ENCODE measurements at places on chromosomes 7 and 10.

GRCh38 chr7:66152371-66153191 lies 37.9 kb downstream of the CRCP start:
- DNase-seq = no peak

DNA sequence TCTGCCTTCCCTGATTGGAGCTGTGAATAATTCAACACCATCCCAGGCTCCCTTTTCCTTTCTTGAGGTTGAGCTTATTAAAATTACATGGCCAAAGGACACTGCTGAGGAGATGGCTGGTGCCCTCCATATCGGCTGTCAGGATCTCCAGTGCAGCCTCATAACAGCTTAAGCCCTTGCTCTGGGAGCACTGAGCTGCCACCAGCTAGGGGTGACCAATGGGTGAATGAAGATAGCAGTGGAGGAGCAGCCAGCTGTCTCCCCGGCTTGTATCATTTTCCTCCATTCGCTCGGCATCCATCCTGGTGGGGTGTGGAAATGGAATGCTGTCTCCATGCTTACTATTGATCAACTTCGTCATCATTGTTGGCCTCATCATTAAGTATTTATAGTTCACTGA lies 154.6 kb downstream of the TMEM178B start:
- DNase-seq = no peak

DNA sequence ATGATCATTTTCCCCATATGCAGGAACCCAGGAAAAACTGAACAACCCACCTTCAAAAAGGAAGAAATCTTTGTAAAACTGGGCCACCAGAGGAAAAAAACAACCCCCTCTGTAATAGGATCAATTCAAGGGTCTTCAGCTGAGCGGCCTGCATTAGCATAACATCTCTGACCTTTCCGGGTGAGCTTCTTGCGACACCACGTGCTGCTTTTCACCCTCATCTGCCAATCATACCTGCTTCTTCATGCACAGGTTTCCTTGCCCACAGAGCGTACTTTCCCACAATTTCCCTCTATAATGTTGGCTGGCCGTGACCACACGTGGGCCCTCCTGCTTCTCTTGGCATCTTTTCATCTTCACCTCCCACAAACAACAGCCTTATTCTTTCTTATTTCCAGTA lies 284.3 kb upstream of the NEBL start:
- no peak for DNase-seq

DNA sequence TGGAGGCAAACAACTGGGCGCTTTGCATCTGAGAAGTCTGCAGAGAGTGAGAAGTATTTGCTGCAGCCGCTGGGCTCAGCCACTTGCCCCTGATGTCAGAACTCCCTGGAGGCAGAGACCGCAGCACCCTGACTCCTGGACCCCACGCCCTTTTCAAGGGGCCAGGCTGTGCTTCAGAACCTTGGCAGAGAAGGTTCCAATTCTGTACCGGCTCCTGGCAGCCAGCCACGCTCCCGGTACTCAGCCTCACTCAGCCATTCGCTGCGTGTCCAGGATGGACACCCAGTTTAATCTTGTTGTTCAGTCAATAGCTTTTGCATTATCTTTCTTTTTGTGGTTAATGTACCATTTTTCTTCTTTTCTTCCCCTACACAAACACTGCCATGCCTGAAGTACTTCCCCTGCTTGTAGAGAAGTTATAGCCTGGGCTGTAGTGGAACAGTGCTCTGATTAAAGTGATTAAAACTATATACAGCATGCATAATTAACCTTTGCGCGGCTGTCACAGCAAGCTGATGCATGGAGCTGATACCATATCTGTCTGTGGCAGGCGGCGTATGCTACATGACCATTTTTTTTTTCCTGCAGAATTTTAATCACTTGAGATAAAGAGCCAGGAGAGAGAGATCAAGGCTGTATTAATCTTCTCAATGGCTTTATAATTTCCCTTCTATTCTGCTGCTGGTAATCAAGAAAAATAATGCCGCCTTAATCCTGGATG lies 578.5 kb downstream of the SDK1 start:
- DNase-seq = no peak

- DNase-seq = no peak
Measured at GRCh38 chr10:86849181-86849894, 92.9 kb downstream of the BMPR1A start.

DNA sequence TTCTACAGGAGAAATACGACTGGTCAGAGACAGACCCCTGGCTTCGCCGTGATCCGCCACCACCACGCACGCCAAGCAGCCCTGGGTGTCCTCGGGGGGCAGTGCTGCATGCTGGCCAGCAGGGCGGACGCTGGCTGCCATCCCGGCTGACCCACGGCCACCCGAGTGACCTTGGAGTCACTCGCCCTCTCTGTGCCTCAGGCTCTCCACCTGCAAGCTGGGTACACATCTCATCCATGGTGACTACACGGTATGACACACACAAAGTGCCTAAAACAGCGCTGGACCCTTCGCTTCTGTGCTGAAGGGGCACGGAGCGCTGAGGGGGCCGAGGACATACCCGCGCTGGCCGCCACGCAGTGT lies 62.0 kb upstream of the RNF32 start:
- no peak for DNase-seq

DNA sequence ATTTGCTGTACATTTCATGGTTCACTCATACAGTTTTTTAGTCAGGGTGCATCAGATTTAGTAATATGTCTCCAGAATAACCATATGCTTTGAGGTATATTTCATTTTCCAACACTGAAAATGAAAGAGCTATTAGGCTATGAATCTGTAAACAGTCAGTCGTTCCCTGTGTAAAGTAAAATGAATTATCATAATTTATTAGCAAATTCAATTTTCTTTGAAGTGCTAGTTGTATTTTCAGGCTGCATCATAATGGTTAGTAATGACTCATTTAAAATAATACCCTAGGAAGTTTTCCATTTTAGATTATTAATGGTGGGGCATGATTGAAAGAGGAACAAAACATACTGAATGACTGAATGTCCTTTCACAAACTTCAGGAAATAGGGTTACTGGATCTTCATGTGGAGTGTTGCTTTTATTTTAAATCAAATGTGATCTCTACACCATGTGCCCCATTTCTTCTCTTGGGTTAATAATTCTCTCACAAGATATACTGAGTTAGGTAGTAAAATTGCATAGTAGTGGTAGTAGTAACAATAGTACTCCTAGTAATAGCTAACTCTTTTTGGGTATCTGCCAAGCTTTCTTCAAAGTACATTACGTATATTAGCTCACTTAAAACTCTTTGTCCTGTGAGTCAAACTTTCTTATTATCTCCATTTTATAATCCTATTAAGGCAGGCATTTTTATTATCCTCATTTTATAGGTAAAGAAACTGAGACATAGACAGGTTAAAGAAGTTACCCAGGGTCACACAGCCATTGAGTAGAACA lies 476.5 kb downstream of the SUGCT start:
- DNase-seq = no peak

GRCh38 chr7:69656077-69656476 lies 57.8 kb downstream of the AUTS2 start:
- no peak for DNase-seq

- no peak for DNase-seq
Measured at GRCh38 chr7:112159351-112159750, 46.8 kb downstream of the DOCK4 start.

DNA sequence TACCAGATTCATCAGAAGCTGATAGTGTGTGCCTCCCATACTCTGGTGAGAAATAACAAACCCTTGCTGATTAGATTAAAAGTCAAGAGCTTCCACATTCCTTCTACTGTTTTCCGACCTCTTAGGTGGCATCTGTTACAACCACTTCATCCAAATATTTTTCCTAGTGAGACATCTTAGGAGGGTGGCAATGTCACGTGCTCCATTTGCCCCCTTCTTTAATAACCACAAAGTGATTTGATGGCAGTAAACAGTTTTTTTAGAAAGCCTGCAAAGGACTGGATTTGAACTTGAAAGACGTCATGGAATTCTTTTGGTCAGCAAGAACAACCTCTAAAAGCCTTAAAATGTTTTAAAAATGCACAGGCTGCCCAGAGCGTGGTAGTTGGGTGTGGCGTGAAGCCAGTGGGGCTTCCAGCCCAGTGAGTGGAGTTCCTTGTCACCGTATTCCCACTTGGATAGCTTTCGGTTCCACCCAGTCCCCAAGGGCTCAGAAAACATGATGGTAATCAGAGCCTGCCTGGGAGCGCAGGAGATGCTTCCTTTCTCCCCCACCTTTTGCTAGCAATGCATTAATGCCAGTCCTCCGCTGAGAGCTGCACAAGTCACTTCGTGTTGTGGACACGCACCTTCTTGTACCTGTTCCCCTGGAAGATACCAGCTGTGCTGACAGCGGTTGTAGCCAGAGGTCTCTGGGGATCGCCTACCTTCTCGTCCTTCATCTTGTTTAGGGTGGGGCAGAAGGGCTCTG lies 256.4 kb downstream of the KIAA1217 start:
- no peak for DNase-seq

GRCh38 chr10:43200538-43201390 lies 62.5 kb downstream of the CSGALNACT2 start:
- DNase-seq = no peak

- no peak for DNase-seq
Measured at GRCh38 chr10:130044067-130045061, 66.3 kb downstream of the C10orf143 start.

DNA sequence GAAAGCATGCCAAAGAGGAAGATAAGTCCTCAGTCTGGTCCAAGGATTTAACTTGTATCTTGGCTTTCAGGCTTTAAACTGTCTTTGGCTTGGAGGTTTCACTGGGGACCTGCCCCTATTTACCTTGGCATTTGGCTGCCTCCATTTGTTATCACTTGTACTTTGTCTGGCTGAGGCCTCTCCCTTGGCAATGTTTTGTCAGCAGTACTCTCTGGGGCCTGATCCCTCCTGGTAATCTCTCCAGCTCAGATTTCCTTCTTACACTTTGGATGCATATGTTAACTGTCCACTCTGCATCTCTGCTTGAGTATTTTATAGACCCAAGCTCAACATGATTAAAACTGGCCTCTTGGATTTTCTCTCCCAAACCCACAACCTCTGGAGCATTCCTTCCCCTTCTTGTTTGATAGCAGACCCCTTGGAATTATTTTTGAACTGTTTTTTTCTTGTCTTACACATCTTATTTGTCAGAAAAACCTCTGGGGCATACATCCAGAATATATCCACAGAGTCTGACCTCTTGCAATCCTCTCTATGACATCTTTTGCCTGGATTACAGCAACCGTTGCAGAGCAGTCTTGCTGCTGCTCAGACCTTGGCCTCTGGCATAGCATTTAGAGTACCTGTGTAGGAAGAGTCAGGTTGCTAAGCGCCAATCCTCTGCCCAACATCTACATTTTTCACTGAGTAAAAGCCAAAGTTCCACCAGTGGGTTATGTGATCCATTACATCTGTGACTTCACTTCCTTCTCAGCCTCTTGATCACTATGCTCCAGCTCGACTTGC lies 35.2 kb downstream of the ZNF487 start:
- DNase-seq = no peak

- no peak for DNase-seq
Measured at GRCh38 chr7:78402096-78402495, 603.5 kb downstream of the PHTF2 start.

DNA sequence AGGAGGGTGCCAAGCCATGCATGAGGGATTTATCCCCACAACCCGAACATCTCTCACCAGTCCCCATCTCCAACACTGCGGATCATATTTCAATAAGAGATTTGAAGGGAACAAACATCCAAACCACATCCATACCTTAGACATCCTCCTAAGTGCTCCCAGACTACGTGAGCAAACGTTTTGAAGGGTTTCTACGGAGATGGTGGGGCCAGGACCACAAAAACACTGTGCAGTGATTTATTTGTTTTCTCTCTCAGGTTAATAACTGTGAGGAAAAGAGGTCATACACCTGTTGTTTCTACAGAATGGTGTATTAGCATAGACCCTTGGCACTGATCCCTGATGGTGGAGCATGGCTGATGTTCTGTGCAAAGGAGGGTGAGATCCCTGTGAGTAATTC lies 277.8 kb downstream of the FRMD4A start:
- no peak for DNase-seq

DNA sequence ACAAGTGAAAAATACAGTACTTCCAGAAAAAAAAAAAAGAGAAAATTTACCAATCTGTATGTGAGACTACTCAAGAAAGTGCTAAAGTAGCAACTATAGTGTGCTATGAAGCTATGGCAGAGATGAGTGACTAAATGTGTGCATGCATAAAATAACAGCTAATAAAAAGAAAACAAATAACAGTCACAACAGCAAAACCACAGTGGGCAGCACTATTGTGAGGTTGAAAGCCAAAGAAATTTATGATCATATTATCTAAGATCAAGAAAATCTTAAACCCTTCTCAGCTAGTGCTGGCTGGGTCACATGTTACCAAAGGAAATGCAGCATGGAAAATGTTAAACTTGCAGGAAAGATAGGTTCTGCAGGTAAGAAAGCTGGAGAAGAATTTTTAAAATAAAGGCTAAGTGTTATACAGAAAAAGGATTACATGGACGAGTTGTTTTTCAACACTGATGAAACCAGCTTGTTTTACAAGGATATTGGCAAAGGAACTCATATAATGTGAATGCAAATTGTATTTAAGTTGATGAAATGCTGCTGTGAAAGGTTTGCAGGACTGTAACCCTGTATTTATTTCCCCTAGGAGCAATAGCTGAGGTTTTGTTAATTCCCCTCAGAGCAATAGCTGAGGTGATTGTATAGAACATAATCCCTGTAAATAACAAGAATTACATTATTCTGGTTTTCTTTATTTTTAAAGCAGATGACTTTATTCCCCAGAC lies 15.6 kb upstream of the OR2A5 start:
- DNase-seq = no peak

DNA sequence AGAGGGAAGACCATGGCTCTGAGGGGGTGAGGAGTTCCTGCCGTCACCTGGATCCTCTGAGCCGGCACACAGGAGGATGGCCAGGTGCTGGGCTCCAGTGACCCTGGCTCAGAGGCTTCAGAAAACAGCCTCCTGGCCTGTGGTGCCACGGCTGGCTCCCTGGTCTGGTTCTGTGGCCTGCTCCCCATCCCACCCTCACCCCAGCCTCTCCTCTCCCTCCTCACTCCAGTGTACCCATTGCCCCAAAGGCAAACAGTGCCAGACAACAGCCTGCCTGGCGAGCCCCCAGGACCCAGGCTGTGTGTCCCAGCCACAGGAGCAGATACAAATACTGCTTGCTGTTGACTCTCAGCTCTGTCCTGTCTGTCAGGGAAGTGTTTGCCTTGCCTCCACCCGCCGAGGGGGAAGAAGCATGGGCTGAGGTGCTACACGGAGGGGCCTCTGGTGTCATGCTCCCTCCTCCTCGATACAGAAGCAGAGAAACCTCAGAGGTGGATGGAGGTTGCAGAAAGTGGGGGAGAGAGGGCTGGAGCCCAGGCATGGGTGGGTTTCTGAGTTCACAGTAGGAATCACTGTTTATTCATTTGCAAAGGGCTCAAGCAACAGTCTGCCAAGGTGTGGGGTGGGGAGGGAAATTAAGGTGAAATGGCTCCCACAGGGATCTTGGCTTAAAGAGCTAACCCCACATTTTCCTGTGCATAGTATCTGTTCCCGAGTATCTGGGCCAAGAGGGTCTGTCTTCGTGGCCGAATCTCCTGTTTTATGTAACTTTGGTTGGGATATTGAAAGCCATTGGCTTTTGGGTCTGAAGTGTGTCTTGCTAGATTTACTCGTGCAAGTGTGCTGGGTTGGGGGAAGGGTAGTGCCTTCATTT lies 5.5 kb downstream of the ADRA2A start:
- no peak for DNase-seq

All from H54 (cell line).